ENCODE measurements at places on chromosomes 11 and 22.

- DNase-seq: no peak
Measured at GRCh38 chr22:23557467-23557866, 22.6 kb downstream of the IGLL1 start.

- DNase-seq: peak; percentile 83
Measured at GRCh38 chr11:118338637-118339061, 3.9 kb downstream of the CD3D start.

DNA sequence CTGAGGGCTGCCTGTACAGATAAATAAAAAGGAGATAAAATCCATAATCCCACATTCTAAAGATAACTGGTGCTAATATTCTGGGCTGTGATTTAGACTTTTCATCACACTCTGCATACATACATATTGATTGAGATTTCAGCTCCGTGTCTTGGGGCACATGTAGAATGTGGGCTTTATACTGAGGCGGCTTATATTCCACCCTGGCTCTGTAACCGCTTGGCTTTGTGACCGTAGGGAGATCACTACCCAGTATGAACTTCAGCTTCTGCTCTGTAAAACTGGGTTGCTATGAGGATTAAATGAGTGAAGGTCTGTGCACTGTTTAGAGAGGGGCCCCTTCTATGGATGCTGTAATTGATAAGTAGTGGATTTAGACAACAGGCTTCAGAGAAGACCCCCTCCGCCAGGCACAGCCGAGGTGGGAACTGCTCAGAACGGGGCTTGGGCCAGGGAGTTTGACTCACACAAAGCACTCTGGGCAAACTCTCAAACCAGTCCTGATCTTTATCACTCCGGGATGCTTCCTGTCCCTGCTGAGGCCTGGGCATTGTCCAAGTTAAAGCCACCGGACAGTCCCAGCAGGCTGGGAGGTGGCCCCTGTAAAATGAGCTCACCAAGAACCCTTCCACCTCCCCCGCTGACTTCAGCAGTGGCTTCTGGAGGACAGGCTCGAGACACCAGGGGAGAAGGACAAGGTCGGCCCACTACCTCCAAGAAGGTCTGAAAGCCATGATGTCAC is 17.2 kb downstream of the KIAA1671 start:
- DNase-seq: no peak

DNA sequence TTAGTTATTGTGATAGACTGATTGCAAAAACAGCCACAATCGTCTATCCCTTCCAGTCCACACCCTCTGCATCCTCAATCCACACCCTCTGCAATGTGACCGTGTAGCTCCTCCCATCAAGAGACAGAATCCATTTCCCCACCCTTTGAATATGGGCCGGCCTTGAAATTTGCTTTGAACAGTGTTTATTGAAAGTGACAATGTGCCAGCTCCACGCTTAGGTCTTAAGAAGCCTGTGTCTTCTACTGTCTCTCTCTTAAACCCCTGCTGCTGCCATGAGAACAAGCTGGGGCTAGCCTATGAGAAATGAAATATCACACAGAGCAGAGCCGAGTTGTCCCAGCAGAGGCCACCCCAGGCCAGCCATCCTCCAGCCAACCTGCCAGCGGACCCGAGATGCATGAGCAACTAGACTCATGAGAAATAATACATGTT is 22.3 kb upstream of the MICAL2 start:
- DNase-seq: no peak

DNA sequence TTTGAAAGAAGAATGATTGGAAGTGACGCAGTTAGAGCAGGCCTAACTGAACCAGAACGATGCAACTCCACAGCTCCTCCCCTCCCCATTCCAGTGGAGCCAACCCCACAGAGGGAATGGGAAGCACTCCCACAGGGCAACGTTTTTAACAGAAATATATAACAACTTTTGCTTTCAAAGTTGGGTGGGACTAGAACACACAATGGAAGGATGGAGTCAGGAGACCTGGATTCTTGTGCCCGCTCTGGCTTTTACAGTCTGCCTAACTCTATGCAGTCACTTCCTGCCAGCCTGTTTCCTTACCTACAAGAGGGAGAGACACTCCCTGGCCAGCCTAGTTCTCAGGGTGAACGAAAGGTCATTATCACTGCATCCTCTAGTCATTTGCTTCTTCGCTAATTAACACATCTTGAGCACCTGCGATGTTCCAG is 75.5 kb downstream of the PACSIN2 start:
- DNase-seq: no peak

DNA sequence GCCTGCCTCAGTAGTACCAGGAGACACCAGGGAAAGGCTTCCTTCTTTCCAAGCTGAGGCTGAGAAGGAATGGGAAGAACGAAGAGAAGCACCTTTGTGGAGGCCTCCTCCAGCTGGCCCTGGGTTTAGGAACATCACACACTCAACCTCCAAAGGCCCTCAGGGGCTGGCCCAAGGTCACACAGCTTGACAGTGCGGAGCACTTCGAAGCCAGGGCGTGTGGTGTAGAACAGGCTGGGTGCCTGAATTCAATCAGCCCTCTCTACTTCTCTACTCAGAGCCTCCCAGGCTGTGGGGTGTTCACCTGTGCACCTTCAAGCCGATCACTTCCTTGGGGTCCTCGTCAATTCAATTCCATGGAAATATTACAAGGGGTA is 727 bp upstream of the CSDC2 start:
- no peak for DNase-seq

- DNase-seq: no peak
Measured at GRCh38 chr22:27372969-27373670, 428.4 kb downstream of the MN1 start.

DNA sequence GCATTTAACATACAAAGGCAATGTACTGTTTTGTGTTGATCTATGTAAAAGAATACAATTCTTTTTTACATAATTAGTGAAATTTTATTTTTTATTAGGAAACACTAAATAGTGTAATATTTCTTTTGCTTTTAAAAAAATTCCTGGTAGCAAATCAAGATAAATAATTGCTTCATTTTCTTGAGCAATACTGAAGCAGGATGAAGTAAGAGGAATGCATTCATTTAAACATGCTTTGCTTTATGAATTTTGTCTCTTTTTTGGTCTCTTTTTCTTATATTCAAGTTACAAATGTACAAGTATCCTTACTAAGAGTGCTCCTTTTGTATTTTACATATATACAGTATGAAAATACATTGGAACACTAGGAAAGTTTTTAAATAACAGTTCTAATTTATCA is 144.4 kb upstream of the TEAD1 start:
- no peak for DNase-seq

DNA sequence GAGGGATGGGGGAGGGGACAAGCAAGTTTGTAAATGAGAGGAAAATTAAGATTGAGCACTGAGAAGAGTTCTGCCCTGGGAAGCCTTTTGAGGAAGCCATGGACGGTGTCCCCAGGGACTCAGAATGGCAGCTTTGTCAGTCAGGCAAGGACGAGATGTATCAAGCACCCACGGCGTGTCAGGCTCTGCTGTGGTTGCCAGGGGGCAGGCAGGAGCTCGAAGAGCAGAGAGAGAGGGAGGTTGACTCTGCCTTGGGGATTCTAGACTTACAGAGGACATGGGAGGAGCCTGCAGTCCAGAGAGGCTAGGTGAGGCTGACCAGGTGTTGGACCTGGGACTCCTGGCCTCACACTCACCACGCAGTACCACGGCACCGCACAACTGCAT is 29.1 kb upstream of the SYT7 start:
- DNase-seq: no peak

- no peak for DNase-seq
Measured at GRCh38 chr11:120021391-120021953, 116.4 kb downstream of the TRIM29 start.

DNA sequence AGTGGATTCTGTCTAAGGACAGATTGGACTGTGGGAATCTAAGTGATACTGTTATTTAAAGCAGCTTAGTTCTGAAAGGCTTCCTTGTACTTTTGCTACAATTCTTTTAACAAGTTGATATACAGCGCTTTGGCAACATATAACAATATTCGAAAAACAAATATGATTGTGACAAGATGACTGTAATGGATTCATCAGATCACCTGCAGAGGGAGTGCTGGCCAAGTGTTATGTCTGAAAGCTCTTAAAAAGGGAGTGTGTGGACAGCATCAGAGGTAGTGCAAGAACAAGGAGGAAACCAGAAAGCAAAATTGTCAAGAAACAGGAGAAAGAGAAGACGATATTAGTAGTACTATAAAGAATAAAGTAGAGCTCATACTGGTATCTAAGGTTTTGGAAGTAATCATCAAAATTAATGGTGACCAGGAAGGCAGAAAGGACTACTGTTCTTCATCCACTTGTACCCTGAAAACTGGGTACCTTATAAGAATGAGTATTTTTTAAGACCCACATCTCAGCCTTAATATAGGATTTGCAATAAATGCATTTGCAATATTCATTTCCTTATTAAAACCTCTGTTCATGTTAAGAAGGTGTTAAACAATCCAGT is 1112.0 kb upstream of the CCDC90B start:
- DNase-seq: no peak

DNA sequence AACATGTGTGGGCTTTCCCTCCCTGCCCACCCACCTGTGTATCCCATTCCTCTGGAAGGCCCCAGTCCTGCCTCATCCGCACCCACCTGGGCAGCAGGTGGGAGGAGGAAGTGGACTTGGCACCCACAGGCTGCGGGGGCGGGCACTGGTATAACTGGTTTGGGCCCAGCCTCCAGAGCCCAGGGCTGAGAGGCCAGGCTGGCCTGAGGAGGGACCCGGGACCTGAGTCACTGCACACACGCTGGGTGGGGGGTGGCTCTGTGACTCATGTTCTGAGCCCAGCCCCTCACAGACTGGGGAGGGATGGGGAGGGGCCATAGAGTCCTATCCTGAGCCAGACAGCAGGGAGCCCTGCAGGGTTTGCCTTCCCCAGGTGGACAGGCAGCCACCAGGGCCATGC is 16.7 kb downstream of the PHLDA2 start:
- DNase-seq: no peak

- no peak for DNase-seq
Measured at GRCh38 chr11:82896183-82896582, 4.0 kb downstream of the PRCP start.

GRCh38 chr11:43708776-43709175 is 28.2 kb downstream of the HSD17B12 start:
- DNase-seq: no peak

DNA sequence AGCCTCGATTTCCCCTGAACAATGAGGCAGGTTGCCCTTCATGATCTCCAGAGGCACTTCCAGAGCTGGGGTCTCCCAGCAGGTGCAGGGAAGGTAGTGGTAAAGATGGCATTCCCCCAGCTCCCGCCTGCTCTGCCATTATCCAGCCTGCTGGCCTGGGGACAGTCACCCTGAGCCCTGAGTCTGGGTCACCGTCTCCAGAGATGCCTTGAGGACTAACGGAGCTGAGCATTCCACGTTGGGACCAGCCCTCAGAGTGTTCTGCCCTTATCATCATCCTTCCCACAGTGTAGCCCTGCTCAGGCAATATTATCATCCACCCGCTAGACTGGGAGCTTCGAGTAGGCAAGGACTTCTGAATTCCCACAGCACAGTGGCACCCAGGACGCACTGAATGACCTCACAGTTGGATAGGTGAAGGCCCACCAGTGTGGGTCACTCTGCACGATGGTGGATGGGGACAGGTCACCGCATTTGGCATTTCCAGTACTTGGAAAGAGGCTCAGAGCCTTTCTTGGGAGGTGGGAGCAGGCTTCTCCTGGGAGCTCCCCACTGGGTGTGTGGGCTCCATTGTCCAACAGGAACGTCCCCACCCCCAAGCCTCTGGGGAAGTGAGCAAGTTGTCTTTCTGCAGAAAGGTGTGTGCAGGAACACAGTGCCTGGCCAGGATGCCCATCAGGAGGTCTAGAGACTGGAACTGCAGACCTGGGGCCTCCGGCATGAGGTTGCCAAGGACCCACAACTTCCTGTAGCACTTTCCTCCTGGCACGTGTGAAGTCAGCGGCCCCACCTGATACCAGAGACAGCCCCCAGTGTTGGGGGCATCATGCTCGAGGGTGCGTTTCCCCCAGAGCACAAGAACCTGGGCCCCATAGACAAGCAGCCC is 51.4 kb upstream of the WNT7B start:
- no peak for DNase-seq

DNA sequence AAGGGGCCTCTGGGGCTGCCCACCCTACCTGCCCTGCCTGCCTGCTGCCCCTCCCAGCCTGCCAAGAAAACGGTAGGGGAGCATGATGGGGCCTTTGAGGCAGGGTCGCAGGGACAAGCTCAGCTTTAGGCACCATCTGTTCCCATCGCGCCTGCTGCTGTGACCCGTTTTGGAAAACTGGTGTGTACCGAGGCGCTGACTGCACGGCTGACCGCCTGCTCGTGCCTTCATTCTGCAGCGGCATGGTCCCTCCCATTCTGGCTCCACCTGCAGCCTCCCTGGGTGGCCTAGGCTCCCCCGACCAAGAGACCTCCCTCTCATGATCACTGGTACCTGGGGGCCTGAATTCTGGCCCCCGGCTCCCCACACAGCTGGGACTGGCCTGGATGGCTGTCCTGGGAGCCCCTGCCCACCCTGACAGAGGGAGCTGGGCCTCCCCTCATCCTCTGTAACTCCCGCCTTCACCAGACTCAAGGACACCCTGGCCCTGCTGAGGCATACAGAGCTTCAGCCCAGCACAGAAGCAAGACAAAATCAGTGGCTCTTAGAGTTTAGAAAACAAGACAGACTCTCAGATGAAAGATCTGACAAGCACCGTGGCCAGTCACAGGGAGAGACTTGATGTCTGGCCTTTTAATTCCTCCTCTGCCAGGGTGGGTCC is 6.5 kb upstream of the MYRF start:
- DNase-seq: no peak

GRCh38 chr11:110829873-110830272 is 117.6 kb upstream of the ARHGAP20 start:
- no peak for DNase-seq

- DNase-seq: no peak
Measured at GRCh38 chr11:37984991-37985390, 1387.0 kb upstream of the RAG2 start.

DNA sequence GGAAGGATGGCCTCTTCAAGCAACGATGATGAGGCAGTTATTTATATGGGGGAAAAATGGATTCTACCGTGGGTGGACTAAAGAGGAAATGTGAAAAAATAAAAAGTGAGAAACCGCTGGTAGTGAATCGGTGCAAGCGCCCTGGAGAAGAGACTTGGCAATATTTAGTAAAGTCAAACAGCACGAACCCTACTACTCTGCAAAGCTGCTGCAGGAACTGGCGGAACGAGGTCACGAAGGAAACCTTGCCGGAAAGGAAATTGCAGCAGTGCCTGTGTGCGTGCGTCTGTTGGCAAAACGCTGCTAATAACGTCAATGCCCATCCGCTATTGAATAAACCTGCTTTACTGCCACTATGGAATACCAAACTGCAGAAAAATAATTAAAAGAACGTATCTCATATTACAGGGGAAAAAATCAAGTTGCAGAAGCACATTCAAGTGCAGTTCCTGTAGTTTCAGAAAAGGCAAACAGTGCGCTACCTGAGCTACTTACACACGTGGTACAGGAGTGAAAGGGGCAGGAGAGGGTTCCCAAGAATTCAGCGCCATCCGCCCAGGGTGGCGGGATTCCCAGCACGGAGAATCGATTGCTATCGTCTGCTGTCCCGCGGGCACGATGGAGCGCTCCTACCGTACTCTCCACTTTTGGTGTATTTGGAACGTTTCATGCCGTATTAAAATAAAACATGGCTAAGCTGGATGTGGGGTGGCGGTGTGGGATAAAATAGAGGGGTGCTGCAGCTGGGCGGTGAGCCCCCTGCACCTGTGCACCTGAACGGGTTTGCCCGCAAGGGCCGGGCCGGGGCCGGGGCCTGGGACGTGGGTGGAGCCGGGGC is 585 bp upstream of the NADSYN1 start:
- DNase-seq: no peak

GRCh38 chr11:67418476-67419281 is 3.2 kb downstream of the CARNS1 start:
- DNase-seq: no peak
